DMS79 treated with DMSO at 0.1 percent for 48 hours (cell line): ENCODE measurements at places on chromosomes 12 and 14.

DNA sequence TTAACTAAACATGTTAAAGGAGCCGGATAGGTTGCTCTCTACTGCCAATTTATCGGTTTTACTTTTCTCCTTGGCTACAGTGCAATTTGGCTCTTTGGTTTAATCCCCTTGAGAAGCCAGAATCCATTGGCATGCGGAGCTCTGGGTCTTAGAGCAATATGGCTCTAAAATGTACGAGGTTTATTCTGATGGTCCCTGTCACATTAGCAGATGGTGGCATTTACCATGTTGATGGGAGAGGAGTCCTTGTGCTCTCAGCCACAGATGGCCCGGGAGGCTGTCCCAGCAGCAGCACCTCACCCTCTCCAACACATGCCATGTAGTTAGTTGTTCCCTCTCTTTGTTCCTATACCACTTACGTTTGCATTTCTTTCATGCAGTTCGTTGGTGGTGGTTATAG is 179.7 kb downstream of the RGS6 start:
- no peak for DNase-seq

DNA sequence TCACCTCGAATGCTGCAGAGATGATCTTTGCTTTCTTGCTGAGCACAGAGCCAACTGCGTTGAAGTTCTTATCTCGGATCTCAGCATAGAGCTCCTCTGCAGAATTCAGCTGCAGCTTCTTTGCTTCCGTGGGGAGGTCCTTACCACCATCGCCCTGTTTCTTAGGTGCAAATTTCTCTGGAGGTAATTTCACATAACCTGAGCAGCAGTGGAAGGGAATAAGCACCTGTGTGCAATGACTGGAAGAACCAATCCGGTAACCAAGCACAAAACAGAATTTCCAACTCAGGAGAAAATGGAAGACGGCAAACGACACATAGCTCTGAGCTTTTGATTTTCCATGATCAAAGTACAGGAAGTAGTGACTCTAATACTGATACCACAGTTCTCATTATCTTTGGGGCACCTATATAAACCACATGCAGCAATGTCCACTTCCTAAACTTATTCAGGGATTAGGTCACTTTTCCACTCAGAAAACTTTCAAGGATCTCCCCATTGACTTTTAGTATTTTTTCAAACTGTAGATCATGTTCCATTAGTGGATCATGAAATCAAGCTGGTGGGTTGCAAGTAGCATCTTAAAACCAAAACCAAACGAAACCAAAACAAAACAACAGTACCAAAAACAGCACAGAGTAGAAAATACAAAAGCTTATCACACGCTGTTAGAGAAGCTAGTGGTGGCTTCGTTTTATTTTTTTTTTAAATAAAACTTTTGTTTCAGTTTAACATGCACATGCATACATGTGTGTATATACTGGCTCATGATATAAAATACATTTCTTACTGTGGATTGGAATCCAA is 18.9 kb upstream of the DIABLO start:
- DNase-seq: no peak

DNA sequence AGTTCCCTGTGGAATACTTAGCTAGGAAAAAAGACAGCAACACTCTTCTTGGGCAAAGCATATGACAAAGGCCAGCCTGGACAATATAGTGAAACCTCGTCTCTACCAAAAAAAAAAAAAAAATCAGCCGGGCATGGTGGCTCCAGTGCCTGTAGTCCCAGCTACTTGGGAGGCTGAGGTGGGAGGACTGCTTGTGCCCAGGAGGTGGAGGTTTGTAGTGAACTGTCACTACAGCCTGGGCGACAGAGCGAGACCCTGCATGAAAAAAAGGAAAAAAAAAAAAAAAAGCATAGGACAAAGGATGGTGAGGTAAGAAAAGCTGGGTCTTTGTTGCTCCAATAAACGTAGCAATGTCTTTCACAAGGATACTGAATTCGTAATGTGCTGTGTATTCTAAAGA is 1.1 kb downstream of the TXNDC16 start:
- DNase-seq: no peak

GRCh38 chr12:85782711-85783110 is 53.5 kb downstream of the RASSF9 start:
- DNase-seq: no peak

GRCh38 chr12:130849561-130850417 is 10.7 kb upstream of the STX2 start:
- no peak for DNase-seq

DNA sequence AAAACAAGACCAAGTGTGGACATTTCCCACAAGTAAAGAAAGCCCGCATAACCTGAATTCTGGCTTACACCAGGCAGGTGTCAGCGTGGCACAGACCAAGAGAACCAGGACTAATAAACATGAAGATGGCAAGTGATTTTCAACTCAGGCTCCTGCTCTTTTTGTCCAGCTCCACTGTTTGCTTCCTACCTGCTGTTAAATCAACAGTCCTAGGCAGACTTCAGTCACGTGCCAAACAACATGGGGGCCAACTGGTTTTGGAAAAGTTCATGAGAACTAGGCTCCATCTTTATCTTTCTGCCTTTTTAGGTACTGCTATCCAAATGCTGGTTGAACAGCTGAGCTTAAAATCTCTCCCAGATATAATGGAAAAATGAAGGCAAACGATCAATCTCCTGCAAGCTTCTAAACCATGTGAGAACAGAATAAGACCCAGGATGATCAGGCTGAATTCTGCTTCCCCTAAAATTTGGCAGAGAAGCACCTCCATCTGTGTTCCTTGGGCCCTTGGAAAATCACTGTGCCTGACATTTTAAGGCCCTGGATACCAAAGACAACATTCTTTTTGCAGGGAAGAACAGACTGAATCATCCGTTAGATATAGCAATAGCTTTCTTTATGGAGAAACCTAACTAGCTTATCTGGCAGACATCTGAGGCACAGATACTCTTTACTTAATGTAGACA is 215.6 kb upstream of the USP15 start:
- no peak for DNase-seq

DNA sequence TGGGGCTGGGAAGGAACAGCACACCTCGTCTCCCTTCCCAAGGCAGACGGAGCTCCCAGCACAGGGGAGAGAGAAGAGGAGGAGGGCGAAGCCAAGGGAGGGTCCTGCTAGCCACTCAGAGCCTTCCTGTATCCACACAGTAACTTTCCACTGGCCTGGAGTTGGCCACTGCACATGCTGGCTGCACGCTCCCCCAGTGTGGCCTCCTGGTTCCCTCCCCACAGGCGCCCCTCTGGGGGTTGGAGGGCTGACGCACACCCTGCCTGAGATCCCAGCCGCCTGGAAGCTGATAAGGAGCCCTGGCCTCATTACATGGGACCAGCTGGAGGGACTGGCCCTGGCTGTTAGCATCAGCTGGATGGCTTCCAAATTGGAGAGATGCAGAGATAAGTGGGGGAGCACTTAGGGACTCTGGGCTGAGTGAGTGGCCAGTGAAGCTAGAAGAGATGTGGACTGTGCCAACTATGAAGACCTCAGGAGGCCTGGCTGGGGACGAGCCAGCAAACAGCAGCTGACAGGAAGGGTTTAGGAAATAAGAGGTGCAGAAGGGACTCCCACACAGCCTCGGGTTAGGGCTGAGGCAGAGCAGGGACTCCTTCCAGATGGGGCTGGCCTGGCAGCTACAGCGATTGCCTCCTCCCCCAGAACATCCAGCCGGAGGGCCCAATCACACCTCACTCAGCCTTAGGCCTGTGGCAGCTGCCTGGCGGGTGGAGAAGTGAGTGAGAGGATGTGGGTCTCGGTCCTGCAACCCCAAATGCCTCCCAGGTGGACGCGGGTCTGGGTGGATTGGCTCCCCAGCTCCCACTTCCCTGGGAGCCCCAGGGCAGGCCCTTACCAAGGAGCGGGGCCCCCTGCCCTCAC is 26.3 kb upstream of the BCDIN3D start:
- peak; percentile 99 for DNase-seq

- DNase-seq: no peak
Measured at GRCh38 chr14:75578786-75579337, 442 bp downstream of the FLVCR2 start.

DNA sequence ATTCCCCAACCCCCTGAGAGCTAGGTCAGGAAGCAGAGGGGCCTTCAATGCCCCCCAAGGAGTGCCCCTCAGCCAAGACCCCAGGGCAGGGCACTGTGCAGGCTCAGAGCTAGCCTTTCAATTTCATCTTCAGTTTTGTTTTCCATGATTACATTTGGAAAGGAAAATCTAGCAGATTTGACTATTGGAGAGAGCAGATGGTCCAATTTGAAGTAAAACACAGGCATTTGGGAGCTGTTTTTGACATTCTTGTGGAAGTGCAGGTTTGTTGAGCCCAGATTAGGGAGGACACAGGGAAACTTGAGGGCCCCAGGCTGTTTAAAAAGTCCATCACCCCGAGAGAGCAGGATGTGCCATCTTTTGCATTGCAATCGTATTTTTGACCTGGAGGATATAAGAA is 58.6 kb upstream of the GPATCH2L start:
- no peak for DNase-seq

- peak; percentile 86 for DNase-seq
Measured at GRCh38 chr12:12803186-12803585, 10.0 kb upstream of the DDX47 start.

DNA sequence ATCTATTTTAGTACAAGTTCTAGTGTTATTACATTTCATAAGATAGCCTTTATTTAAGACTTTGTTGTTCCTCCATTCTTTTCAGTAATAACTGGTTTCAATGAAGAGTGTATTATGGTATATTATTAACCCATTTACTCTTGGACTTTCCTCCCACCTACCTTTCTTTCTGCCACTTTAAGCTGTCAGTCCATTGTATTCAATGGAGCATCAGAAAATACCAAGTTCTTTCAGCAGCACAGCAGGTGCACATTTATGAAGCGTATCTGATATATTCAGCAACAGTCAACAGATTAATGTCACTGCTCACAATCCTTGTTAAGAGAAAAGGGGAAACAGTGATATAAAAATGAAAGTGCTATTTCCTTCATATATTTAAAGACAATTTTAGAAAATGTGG is 660.9 kb downstream of the C12orf50 start:
- DNase-seq: no peak

DNA sequence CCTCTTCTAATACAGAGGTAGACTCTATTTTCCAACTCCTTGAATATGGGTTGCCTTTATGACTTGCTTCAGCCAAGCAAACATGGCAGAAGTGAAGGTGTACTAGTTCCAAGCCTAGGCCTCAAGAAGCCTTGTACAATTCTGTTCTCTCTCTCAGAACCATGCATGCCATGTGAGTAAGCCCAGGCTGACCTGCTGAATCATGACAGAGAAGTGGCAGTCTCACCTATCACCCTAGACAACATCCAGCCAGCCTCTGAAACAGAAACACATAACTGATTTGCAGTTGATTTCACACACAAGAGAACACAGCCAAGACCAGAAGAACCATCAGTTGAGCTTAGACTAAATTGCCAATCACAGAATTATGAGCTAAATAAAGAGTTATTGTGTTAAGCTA is 157.2 kb downstream of the GARIN6 start:
- no peak for DNase-seq

- DNase-seq: no peak
Measured at GRCh38 chr12:49716553-49716952, 9.3 kb upstream of the FMNL3 start.

- DNase-seq: no peak
Measured at GRCh38 chr14:74792249-74793039, 29.3 kb downstream of the YLPM1 start.

DNA sequence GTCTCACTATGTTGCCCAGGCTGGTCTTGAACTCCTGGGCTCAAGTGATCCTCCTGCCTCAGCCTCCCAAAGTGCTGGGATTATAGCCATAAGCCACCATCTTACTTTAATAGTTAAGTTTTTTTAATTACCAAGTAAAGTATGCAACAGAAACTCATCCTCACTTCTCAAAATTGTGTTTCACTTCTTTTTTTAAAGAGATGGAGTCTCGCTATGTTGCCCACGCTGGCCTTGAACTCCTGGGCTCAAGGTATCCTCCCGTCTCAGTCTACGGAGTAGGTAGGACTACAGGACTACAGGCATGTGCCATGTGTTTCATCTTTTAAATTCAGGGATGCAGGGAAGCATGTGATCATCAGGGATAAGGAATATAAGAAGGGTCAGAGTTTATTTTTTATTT is 17.2 kb upstream of the ARID2 start:
- no peak for DNase-seq

DNA sequence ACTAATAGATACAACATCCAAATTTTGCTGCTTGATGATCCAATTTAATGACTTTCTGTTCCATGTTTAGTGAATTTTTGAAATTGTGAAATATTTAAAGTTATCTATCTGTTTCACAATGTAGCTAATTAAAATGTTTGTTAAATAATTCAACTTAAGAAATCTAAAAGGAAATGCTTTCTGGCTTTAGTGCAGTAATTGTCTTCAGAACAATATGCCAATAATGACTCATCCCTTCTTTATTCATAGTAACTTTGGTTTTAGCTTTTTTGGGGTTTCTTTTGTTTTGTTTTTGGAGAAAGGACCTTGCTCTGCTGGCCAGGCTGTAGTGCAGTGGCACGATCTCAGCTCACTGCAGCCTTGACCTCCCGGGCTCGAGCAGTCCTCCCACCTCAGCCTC is 479.2 kb upstream of the RGS6 start:
- DNase-seq: no peak

DNA sequence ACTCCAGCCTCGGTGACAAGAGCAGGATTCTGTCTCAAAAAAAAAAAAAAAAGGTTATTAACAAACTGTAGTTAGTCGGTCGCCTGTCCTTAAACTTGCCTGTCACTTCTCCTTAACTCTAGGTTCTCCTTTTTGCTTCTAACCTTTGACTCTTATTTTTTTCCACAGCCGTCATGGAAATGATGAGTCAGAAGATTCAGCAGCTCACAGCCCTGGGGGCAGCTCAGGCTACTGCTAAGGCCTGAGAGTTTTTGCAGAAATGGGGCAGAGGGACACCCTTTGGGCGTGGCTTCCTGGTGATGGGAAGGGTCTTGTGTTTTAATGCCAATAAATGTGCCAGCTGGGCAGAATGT is 418 bp upstream of the MYG1 start:
- no peak for DNase-seq

DNA sequence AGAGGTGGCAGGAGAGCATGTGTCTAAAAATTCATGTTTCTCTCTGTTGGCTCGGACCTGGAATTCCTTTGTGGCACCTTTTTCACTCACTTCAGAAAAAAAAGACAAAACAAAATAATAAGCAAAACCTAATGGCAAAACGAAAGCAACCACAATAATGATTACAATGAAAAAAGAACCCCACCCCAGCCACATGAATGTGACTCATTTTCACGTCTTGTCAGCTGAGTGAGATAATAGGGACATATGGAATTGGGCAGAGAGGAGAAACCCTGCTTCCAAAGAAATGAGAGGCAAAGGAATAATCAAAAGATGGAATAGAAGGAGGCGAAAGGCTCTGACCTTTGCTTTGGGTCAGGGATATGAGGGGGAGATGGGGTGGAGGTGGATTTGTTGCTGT is 143.4 kb downstream of the SLC8A3 start:
- no peak for DNase-seq

- no peak for DNase-seq
Measured at GRCh38 chr12:100661300-100661951, 87.9 kb downstream of the GAS2L3 start.

DNA sequence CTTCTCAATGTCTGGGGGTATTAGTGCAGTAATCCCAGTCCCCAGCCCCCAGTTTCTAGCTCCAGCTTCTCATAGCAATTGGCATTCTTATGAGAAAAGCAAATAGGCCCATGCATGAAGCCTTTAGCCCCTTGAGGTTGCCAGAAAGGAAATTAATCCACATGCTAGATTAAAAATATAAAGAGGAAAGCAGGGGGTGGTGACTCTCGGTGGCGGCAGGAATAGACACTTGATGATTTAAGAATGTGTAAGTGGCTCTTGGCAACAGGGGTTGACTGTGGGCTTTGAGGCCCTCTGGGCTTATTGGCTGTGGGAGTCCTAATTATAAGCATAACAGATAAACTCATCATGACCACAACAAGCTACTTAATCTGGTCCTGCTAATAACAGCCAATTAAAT is 1367.3 kb upstream of the FLRT2 start:
- DNase-seq: peak; percentile 99

GRCh38 chr14:100241279-100241678 is 2.3 kb downstream of the YY1 start:
- no peak for DNase-seq
